ENCODE measurements at places on chromosomes 11 and 22. TPM values are rescaled to one million over a fixed set of nuclear protein-coding genes. Genes with fewer than 3 reads are reported as not detected.

GRCh38 chr11:72696866-72697700 lies 22.9 kb upstream of the PDE2A start:
- no peak for DNase-seq

- DNase-seq: no peak
These were observed 47.9 kb downstream of the ALX4 start for GRCh38 chr11:44261800-44262591.

GRCh38 chr11:35632301-35632700 lies 14.0 kb downstream of the FJX1 start:
- DNase-seq: no peak

- DNase-seq: peak; percentile 61
These were observed 1.0 kb upstream of the ZNF143 start for GRCh38 chr11:9459667-9460321.

GRCh38 chr11:58193391-58193790 lies 4.5 kb downstream of the OR9Q2 start:
- no peak for DNase-seq

GRCh38 chr11:71420455-71421241 lies 27.5 kb downstream of the DHCR7 start:
- no peak for DNase-seq

DNA sequence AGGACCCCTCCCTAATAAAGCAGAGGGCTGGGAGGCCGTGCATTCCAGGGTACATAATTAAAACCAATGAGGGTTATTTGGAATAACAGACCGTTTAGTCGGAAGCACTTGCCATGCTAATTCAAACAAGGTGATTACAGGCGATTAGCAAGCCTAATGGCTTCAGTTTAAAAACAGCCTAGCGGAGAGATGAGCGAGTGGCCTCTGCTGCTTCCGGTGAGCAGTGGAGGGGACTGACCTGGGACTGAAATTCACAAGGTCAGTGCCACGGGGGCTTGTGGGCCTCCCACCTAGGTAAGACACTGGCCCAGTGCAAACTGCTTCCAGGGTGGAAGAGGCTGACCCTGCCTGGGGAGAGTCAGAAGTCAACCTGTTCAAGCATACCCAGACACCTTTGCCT lies 56.8 kb upstream of the ALX4 start:
- DNase-seq: no peak

Gene OR8D1
- total RNA-seq: not detected

Gene MS4A7
- total RNA-seq: 36.6 TPM

Gene OR2AT4
- total RNA-seq: not detected

Gene KLHDC7B
- total RNA-seq: not detected

Gene NRGN
- 7.4 TPM for total RNA-seq

Gene SCARF2
- total RNA-seq: 4.8 TPM

Gene C11orf16
- not detected for total RNA-seq

Gene FOLR2
- 41.2 TPM for total RNA-seq

All from right cardiac atrium (tissue), 5 donors.